ENCODE measurements at places on chromosomes 4 and X.

DNA sequence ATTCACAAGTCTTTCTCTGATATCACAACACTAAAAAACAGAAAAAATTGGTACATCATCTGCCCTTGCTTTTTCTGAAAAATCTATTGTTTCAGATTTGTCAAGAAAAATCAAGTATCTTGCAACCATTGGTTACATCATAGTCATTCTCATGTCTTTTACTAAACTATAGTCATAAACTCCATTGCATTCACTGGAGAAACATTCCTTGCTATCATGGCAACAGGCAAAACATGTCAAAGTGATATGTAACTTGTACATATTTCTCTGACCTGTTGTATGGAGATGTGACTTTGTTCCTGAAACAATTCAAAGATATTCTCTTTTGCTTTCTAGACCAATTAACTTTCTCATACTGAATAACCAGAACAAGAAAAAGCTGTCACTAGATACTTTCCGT is 121.9 kb upstream of the ANK2 start:
- no peak for DNase-seq

DNA sequence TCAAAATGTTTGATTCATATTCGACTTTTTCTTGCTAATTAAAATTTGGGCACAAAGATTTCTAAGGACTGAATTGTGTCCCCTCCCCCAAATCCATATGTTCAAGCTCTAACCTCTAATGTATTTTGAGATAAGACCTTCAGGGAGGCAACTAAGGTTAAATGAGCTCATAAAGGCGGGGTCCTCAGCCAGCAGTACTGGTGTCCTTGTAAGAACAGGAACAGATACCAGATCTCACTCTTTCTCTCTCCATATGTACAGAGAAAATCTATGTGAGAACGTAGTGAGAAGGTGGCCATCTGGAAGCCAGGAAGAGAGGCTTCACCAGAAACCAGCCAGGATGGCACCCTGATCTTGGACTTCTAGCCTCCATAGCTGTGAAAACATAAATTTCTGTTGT is 116.9 kb downstream of the VEGFC start:
- no peak for DNase-seq

- DNase-seq = no peak
Observed at GRCh38 chr4:55291227-55291640, 54.8 kb upstream of the SRD5A3 start.

DNA sequence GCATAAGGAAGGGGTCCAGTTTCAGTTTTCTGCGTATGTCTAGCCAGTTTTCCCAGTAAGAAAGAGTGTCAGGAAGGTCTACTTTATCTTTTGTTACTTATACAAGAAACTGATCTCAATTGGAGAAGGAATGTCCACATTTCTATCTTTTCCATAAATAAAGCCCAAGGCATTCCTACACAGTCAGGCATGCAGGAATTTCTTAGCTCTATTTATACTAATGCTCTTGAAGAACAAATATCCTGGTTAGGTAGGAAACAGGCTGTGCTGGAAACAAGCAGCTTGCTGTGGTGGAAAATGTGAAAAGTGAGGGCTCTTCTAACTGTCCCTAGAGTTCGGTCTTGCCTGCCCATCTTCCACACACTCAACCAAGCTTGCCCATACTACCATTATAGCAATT is 37.9 kb upstream of the PITX2 start:
- no peak for DNase-seq

DNA sequence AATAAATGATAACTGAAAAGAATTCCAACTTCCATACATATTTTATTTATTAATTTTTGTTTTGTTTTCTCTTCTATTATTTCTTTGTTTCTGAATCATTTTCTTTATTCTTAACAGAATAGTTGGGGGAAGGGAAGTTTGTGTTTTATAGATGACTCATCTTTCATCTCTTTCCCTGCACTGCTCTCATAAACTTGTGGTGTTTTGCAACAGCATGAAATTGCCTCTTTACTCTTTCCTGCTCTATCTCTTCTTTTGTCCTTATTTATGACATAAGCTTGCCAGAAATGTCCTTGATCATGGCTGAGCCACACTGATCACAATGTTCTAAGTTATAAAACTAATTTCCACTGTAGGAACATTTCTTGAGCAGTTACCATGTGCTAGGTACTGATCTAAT is 22.3 kb downstream of the QRFPR start:
- DNase-seq = no peak

- no peak for DNase-seq
Observed at GRCh38 chr4:8746523-8747466, 124.8 kb downstream of the HMX1 start.

- no peak for DNase-seq
Observed at GRCh38 chrX:109822861-109823260, 89.8 kb upstream of the ACSL4 start.

- no peak for DNase-seq
Observed at GRCh38 chrX:72371405-72371804, 65.7 kb upstream of the CITED1 start.

DNA sequence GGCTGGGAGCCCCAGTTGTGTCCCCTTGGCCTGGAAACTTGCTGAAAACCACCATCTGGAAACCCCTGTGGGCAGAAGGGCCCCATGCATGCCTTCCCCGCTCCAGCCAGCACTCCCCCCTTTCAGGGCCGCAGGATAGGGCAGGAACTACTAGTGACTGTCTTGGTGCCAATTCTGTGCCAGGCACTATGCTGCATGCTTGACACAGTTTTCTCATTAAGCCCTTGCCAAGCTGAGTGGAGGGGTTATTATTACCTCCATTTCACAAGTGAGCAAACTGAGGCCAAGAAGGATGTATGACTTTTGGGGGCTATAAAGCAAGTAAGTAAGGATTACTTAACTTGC is 73.6 kb upstream of the PJA1 start:
- no peak for DNase-seq

DNA sequence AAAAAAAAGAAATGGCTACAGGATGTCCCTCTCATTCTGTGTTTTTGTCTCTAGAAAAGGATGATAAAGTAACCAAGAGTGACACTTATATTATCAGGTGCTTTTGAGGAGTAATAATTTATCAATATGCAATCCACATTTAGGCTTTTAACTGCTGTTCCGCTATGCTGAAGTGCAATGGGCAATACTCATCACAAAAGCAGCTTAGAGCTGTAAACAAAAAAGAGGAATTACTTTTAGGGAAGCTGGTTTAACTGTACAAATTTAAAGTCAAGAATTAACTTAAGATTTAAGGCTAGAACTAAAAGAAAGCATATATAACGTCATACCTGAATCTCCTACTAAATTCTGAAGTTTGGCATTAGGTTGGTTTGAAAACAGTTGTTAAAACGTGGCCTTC is 93.5 kb upstream of the DDX3X start:
- DNase-seq = peak; percentile 59

DNA sequence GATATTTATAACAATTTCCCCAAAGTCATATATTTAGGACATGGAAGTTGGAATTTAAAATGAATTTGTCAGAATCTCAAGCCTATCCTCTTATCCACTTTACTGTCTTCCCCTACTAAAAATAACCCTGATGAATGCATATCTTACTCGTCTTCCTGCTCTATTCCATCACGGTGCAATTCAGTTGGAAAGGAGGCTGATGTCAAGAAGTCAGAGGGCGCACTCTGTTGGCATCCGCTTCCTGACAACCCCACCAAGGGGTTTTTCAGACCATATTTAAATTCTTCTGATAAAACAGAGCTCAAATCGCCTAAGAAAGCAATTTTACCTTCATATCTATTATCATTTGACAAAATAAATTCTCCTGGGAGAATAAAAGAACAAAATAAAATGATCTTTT is 233.5 kb downstream of the ARHGAP24 start:
- DNase-seq = peak; percentile 2

Measured in KBM-7 (cell line).